ELR (cell line): ENCODE measurements at places on chromosomes 11 and 22.

- peak; percentile 27 for DNase-seq
Observed at GRCh38 chr22:35541254-35541748, 670 bp downstream of the RASD2 start.

DNA sequence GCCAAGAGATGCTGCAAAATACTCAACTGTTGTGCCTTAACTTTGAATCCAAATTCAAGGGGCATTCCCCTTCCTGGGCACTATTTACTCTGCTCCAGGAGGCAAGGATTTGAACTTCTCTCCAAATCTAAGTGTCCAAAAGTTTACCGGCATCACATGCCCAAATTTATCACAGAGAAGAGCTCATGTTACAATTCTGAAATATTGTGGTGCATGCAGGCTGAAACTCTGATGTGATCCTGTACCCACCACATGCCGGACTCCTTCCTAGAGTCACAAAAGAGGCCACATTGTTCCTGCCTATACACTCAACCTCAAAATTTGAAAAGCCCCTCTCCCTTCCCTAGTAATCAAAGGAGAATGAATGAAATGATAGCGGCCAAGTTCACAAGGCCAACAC, 1.3 kb downstream of the TRAF6 start:
- DNase-seq: no peak

DNA sequence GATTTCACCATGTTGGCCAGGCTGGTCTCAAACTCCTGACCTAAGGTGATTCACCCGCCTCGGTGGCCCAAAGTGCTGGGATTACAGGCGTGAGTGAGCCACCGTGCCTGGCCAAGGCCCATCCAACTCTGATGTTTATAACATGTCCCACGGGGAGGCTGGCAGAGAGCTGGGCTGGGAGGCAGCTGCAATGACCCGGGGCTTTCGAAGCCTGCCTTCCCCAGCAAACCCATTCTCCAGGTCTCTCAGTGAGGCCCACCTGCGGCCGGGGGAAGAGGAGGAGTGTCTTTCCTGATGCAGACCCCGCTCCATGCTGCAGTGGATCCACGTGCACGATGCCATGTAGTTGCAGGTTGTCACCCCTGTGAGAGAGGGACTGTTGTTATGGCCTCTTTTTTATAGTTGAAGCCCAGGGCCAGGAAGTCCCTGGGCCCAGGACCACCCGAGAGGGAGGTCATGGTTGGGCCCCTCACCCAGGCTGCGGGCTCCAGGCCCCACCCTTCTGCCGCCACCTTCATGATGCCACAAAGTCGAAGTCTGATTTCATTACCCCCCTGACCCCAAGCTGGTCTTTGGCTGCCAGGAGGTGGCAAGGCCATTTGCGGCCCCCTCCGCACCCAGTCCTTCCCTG, 38.3 kb downstream of the KCNJ4 start:
- no peak for DNase-seq

- no peak for DNase-seq
Observed at GRCh38 chr22:50439314-50439870, 35.4 kb downstream of the SBF1 start.

DNA sequence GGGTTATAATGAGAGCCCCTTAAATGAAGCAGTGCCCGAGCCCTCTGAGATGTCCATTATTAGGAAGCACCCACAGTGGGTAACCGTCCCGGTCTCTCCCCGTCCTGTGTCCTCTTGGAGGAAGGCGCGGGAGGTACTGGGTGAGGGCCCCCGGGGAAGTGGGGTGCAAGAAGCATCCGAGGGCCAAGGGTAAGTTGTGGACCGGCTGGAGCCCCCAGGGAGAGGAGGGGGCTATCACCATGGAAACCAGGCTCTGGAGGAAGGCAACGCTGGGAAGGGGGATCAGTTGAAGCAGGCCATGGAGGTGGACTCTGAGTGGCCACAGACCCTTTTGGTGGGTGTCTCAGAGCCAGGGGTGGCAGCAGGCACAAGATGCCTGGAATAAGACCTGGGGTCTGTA, 173.6 kb downstream of the ST3GAL4 start:
- DNase-seq: no peak

GRCh38 chr11:109706945-109707344, 285.0 kb downstream of the C11orf87 start:
- DNase-seq: no peak

GRCh38 chr11:117979481-117980211, 6.5 kb upstream of the IL10RA start:
- DNase-seq: no peak

- no peak for DNase-seq
Observed at GRCh38 chr22:30294066-30294465, 4.8 kb upstream of the CASTOR1 start.

DNA sequence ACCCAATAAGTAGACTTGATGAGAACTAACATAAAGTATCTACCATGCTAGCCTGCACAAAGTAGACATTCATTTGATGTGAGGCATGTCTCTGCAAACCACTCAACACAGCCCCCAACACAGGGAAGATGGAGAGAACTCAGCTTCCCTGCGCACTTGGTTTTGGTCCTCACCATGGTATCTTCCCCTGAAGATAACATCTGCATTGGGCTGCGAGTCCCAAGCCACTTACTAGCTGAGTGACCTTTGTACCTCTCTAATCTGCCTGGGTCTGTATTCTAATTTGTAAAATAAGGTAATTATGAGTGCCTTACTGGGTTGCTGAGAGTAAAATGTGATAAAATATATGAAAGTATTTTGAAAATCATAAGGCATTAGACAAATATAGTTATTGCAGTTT, 30.7 kb downstream of the PPFIA1 start:
- DNase-seq: no peak

DNA sequence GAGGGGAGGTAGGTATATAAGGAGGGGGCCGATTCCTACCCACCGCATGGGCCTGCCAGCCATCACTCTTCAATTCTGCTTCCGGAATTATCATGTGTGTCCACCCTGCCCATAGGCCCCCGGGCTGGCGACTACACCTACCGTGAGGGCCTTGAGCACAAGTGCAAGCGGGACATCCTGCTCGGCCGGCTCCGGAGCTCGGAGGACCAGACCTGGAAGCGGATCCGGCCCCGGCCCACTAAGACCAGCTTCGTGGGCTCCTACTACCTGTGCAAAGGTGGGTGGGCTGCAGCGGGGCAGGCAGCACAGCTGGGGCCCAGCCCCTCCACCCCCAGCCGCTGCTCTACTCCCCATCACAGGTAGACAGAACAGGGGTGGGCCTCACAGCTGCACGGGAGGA, 38.4 kb upstream of the TEF start:
- DNase-seq: no peak

GRCh38 chr11:112563808-112564207, 303.1 kb upstream of the PLET1 start:
- no peak for DNase-seq

DNA sequence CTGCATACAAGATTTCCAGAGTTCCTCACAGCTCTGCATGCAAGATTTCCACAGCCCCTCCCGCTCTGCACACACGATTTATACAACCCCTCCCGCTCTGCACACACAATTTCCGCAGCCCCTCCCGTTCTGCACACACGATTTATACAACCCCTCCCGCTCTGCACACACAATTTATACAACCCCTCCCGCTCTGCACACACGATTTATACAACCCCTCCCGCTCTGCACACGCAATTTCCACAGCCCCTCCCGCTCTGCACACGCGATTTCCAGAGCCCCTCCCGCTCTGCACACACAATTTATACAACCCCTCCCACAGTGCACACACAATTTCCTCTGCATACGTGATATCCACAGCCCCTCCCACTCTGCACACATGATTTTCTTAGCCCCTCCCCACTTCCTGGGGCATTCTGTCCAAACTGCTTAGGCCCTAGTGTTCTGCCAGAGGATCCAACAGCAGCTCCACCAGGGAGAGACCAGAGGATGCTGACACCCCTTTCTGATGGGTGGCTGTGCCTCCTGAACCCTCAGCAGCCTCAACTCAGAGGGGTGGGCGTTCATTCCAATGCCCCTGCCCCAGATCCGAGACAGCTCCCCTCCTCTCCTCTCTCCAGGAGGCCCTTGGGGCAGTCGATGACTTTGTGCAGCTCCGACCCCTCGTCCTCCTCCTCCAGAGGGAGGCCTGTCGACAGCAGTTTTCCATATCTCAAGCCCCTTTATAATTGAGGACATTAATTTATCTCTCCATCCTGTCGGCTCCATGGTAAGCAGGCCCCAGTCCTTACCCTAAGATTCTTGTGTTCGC, 671.7 kb downstream of the BRD1 start:
- no peak for DNase-seq

DNA sequence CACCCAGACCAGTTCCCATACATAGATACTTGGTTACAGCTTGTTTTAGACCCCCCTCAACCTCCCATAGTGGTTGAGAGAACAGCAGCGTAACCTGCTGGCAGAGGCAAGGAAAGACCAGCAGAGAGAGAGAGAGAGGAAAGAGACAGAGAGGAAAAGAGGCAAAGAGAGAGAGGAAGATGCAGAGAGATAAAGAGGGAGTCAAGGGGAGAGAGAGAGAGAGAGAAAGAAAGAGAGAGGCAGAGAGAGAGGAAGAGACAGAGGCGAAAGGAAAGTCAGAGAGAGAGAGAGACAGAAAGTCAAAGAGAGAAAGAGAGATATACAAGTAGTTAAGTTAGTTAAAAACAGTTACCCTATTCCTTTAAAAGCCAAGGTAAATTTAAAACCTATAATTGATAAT, 52.5 kb downstream of the NEU3 start:
- DNase-seq: no peak
